ENCODE measurements at places on chromosomes 12 and 14.

- no peak for DNase-seq
Measured at GRCh38 chr12:132151145-132151765, 7.0 kb downstream of the NOC4L start.

DNA sequence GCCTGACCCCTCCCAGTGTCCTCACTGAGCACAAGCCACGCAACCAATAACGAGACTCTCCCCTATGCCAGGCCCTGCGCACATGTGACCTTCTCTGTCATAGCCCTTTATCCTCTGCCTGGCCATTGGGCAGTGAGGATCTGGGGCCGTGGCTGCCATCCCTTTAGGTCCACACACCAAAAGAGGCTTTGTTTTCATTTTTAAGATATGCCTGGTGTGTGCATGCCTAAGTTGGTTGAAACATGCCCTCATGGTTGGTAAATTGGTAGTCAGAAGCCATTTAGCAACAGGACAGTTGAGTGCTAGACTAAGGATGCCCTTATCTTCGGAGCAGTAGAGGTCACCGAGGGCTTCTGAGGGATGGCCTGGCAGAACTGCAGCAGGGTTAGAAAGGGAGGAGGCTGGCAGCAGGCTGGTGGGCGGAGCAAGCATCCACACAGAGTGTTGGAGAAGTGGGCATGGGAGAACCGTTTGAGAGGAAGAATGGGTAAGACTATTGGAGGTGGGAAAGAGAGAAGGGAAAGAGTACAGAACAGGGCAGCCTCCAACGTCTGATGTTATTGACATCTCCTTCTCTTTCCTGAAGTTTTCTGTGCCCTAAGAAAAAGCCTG lies 75.1 kb downstream of the SLC24A4 start:
- DNase-seq, result no peak

- DNase-seq, result no peak
Measured at GRCh38 chr14:24138396-24139271, 2.6 kb downstream of the PSME1 start.

DNA sequence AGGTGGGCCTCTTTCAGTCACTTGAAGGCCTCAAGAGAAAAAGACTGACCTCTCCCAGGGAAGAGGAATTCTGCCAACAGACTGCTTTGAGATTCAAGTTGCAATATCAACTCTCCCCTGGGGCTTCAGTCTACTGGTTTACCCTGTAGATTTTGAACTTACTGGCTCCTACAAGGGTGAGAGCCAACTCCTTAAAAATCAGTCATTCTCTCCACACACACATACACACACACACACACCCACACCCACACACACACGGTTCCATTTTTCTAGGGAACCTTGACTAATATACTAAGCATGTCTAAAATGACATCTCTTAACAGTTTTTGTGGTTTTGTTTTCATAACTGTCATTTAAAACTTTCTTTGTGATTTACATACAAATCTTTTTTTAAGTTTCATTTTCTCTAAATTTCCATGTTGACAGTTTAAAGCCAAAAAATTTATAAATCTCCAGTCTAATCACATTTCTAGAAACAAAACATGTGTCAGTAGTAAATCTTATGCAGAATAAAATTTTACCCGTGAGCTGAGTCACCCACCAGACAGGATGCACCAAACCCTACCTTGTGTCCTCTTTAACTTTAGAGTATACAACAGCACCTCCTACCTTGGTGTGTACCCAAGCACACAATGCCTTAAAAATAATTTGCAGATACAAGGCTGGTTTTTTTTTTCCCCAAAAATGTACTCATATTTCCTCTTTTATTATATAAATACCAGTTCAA lies 394.6 kb downstream of the AEBP2 start:
- DNase-seq, result no peak

- DNase-seq, result peak; percentile 50
Measured at GRCh38 chr14:103808403-103809001, 38.9 kb downstream of the PPP1R13B start.

DNA sequence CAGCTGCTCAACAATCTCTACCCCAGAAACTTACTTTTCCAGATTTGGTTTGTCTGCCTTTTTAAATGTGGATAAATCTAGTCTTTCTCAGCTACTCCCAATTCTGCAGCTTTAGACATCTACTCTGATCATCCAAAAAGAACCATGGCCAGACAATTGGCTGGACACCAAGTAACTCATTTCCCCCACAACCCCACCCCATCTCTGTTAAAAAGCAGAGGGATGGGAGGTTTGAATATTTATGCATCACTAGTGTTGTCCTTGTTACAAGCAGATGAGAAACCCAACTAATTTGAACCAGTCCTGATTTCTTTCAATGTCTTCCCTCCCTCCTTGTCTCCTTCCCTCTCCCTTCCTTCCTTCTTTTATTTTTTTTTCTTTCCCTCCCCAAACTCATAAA lies 391.9 kb downstream of the GALC start:
- DNase-seq, result no peak

GRCh38 chr12:103529306-103529705 lies 33.5 kb upstream of the C12orf42 start:
- no peak for DNase-seq

- DNase-seq, result no peak
Measured at GRCh38 chr12:53776872-53777271, 25.1 kb upstream of the CISTR start.

DNA sequence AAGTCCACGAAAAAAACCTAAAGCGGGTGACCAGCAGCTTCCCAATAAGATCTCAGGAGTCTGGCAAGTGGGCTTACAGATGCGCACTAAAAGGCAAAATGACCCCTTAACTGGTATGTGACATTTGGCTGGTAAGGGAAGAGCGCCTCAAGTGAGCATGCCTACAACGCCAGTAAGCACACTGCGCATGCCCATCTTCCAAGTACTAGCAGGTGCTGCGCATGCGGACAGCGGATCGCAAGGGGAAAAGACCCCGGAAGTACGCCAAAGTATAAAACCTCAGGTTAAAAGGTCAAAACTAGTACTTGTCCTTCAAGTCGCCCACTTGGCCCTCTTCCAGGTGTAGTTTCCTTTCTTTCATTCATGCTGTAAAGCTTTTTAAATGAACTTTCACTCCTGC lies 518.5 kb upstream of the MDGA2 start:
- no peak for DNase-seq

- no peak for DNase-seq
Measured at GRCh38 chr14:24317141-24317928, 6.0 kb downstream of the LTB4R start.

Data from NCI-H1092 treated with DMSO at 0.1 percent for 48 hours (cell line).